NCI-H1436 (cell line): ENCODE measurements at places on chromosomes 7 and 10.

DNA sequence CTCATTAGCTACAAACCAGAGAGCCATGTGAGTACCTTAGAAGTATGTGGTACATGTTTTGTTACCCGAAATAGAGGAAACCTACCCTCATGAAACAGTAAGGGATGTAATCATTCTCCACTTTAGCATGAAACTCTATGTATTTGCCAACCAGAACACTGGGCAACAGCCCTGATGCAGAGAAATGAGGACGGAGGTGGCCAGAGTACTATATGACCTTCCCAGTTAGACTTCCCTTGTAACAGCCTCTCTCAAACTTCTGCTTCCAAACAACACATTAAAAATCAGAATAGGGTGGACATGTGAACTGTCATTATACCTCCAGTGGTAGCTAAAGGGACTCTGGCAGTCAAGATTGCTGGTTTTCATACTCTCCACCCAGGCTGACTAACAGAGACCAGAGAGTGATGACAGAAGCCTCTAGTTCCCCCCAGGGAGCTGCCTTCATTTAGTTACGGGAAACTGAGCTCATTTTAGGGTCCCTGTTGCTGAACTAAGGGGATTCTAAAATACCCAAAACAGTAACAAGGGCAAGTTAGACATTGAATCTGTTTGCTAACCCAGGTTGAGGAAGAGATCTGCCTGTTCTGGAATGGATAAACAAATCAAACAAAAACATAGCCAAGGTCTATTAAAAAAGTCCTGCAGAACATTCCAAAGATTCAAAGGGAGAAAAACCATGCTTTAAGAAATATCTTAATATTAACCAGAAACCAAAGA lies 83.1 kb downstream of the VPS41 start:
- no peak for DNase-seq

DNA sequence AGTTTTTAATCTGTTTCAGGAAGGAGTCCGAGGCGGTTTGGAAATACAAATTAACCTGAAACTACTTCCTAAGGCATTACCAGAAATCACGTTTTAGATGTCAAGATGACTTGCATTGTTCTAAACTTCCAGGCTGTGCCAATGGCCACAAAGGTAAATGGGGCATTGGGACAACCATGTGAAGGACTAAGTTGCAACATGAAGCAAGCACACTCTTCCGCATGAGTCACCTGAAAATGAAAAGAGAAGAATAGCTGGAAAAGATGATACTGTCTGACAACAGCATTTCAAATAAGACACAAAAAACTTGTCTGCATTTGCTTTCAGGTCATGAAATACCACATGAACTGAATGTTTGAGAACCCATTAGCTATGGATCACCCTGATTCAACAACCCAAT lies 262.1 kb downstream of the AHR start:
- no peak for DNase-seq

GRCh38 chr10:95264227-95265051 lies 26.4 kb downstream of the PDLIM1 start:
- DNase-seq, result no peak

- no peak for DNase-seq
Observed at GRCh38 chr10:103713676-103714075, 141.7 kb downstream of the SH3PXD2A start.

- no peak for DNase-seq
Observed at GRCh38 chr7:104964626-104965236, 49.3 kb upstream of the KMT2E start.

- DNase-seq, result no peak
Observed at GRCh38 chr7:68155676-68156075, 1159.0 kb downstream of the TYW1 start.
